ENCODE measurements at places on chromosomes 1 and 21.
A peak's percentile ranks its signal among the peaks of the same experiment; 100 is the strongest.

- no peak for DNase-seq
These were observed 23.8 kb downstream of the CD244 start for GRCh38 chr1:160838888-160839287.

DNA sequence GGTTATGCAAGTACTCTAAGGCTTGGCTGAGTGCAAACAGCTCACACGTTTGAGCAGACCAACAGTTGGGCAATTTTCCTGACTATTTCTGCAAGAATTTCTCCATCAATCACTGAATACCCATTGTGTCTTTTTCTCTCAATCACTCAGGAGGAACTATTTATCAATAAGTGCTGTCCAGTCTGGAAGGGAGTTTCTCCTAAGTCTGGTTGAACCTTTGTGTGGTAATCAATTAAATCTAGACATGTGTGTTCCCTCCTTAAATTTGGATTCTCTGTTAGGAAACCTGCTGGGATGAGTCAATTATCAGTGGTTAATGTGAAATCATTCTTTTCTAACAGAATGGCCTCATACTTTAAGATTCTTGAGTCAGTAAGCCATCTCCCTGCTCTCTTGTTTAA lies 6.8 kb upstream of the AADACL3 start:
- DNase-seq = no peak

DNA sequence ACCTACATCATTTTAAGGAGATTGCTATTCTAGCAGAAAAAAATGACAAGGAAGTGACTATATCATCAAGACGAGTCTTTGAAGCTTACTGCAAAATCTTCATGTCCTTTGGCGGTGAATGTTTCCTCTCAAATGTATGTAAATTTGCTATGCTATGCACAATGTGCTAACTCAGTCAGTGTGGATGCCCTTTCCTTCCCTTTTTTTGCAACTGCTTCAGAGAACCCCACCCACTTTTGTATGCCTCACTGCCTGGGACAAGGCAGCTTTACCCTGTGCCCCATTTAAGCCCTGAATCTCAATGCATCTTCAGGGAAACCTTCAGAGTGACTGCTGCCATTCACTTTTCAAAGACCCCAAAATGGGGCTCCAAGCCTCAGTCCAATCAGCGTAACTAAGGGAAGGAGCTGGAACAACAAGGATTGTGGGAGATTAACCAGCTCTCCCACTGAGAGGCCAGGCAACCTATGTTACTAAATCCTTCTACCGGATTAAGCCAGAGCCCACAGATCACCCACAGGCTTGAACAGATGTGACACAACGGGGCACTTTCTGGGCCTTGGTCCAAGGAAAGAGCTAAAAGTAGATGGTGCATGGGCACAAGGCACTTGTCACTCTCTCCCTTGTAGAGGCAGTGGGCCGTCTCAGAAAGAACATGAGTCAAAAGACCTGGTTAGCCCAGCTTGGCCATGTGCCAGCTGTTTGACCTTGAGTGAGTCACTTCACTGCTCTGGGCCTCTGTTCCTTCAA lies 154.4 kb downstream of the PLPP3 start:
- no peak for DNase-seq

GRCh38 chr21:34522284-34522683 lies 10.3 kb upstream of the KCNE1 start:
- no peak for DNase-seq

DNA sequence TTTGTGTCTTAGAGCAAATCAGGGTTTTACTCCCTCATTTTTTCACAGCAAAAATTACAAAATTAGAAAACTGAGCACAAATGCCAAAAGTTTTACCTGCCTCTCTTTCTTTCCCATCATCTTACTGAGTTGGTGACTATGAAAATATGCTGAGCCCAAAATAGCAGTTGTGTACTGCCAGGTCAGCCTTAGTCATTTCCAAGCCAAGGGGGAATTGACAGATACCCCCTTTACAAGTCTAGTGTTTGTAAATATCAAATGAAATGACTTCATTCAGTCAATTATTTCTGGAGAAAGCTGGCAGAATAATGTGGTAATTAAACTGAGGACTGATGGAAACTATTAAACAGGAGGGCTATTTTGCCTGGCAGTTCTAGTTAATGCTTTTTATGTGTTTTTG lies 11.4 kb upstream of the GORAB start:
- DNase-seq = no peak

- DNase-seq = no peak
These were observed 288.9 kb downstream of the LRRIQ3 start for GRCh38 chr1:73909043-73909562.

GRCh38 chr1:165898837-165899236 lies 71.4 kb downstream of the UCK2 start:
- no peak for DNase-seq

GRCh38 chr1:231407547-231408396 lies 14.3 kb downstream of the EGLN1 start:
- no peak for DNase-seq

- DNase-seq = no peak
These were observed 199.9 kb downstream of the PRDM2 start for GRCh38 chr1:13899856-13900255.

GRCh38 chr1:110612060-110612745 lies 6.0 kb upstream of the KCNA2 start:
- DNase-seq = no peak

DNA sequence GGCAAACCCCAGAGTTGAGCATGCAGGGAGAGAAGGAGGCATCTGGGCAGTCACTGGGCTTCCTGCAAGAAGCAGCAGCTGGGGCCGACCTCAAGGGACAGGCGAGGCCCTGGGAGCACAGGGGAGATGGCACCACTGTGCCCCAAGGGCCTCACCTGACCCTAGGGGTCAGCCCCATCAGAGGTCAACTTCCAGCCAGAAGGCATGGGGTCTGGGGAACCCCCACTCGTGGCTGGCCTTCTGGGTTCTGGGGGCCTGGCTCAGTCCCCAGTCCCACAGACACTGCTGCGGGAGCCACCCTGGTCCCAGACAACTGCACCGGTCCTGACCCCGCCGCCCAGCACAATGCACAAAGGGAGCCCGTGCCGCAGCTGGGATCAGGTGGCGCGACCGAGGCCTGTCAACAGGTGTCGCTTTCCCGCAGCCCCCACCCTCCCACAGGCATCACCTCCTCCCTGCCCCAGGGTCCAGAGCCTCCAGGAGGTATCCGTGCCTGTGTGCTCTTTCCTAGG lies 6.2 kb downstream of the WNT9A start:
- DNase-seq = no peak

GRCh38 chr1:155485945-155486344 lies 76.7 kb downstream of the ASH1L start:
- DNase-seq = no peak

DNA sequence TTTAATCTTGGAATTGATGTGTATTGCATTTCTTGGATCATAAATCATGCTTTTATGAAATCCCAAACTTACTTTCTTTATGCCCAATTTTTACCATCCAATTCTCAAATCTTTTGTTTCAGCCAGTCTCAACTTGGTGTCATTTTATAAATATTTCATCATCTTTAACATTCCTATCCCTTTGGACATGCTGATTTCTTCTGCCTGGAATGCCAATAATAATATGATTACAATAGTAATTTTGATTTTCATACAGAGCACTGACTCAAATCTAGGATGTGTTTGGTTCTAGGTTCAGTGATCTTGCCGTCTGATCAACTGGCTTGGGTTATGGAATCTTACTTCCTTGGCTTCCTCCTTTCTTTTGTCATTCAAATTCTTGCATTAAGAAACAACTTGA lies 12.8 kb downstream of the RRP15 start:
- no peak for DNase-seq

- DNase-seq = no peak
These were observed 37.5 kb downstream of the CAMTA1 start for GRCh38 chr1:6822530-6823359.

DNA sequence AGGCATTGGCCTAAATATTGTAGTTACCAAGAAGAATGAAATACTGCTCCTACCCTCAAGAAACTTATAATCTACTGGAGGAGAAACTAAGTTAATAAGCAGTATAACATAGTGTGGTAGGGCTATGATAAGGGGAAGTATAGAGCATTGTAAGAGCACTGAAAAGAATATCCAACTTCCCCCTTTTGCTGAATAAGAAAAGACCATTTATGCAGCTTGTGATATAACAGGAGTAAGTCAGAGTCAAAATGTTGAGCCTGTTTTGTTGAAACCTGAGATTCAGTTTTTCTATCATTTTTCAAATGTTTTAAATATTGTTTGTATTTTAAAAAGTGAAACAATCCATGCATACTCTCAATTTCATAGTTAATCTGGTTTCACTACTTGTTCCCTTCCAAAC lies 48.3 kb upstream of the FCRL4 start:
- no peak for DNase-seq

GRCh38 chr1:221174330-221174993 lies 295.2 kb downstream of the HLX start:
- DNase-seq = no peak

GRCh38 chr1:85118751-85119150 lies 70.5 kb upstream of the MCOLN3 start:
- DNase-seq = no peak

- DNase-seq = peak; percentile 43
These were observed 185.9 kb upstream of the EDN2 start for GRCh38 chr1:41670217-41670957.

GRCh38 chr1:23424293-23425192 lies at the start of gene TCEA3:
Gene TCEA3 (minus strand): TSS chr1:23424748. CDS start chr1:23424633, 115 bp downstream.
- DNase-seq = no peak

DNA sequence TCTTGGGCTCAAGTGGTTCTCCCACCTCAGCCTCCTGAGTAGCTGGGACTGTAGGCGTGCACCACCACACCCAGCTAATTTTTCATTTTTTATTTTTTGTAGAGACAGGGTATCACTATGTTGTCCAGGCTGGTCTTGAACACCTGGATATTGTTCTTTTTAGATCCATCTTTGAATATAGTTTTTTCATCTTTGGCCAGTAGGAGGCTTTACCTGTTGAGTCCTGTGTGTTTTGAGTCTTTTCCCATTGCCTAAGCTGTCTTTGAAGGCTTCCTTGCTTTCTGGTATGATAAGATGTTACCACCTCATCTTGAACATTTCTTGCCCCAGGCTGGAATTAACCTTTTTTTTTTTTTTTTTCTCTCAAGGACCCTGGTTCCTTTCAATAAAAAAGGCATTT lies 387.8 kb upstream of the RUNX1 start:
- no peak for DNase-seq

DNA sequence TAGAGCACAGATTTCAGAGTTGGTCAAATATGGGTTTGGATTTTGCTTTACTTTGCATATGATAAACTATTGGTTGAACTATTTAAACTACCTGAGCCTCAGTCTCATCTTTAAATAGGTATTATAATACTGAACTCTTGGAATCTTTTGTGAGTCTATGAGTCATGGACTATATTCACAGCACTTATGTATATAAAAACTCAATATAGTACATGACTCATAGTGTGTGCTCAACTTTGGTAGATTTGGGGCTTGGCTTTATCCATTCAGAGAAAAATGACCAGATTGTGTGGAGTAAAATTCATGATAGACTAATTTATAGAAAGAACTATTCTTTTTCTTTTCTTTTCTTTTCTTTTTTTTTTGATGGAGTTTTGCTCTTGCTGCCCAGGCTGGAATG lies 28.7 kb downstream of the FCRL3 start:
- DNase-seq = no peak

- no peak for DNase-seq
These were observed 31.5 kb downstream of the LPAR3 start for GRCh38 chr1:84861516-84861915.

DNA sequence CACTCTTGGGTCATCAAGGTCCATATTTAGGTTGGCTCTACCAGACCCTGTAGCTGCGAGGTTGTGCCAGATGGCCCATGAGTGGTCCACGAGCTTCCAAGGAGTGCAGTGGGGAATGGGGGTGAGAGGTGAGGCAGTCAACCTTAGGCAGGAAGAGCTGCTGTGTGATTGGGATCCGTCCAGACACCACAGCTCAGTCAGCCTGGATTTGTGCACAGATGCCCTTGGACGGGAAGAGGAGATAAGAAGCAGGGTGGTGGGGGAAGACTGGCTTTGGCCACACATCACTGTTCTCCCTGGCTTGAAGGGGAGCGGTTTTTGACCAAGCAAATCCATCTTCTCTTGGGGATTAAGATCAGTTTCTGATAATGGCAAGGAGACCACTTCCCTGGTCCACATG lies 130.6 kb downstream of the IGSF21 start:
- no peak for DNase-seq

GRCh38 chr1:199101139-199101538 lies 462.3 kb downstream of the PTPRC start:
- no peak for DNase-seq

DNA sequence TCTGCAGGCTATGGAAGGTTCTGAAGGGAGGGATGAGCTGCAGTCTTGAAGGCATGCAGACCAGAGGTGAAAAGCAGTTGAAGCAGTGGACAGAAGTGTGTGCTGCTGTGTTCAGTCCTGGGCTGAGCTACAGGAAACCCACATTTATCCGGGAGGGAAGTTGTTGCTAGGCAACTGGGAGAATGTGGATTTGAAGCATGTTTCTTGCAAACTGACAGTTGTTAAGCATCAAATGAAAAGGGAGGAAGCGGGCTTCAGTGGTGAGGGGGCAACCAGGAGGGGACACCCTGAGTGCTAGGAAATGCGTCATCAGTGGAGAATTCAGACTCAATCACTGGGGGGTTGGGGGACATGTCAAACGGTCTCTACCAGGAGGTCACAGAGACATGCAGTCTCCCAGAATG lies 28.7 kb downstream of the ABCA4 start:
- DNase-seq = no peak

GRCh38 chr1:4599951-4600481 lies 54.4 kb upstream of the AJAP1 start:
- no peak for DNase-seq

DNA sequence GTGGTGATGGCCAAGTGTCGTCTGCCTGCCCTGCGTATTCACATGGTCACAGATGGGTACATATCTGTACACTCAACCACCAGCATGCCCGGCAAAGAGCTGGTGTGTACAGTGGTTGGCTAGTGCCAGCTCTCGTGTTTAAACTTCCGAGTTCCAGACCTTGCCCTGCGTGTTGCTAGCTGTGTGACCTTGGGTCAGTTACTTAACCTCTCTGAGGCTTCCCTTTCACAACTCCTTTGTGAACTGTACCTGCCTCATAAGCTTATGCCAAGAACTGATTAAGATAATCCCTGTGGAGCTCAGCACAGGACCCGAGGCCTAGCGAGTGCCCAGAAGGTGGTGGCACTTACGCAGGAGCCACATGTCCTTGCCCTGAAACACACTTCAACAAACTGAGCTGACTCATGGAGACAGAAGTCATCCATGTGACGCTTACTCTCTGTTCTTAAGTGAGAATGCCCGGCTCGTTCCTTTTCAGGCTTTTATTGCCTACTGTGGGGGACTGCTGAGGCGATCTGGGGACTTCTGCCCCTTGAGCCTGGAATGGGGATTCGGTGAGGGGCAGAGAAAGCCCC lies 55.4 kb downstream of the ALPL start:
- no peak for DNase-seq

Data from stimulated activated CD4-positive, alpha-beta T cell treated with anti-CD3 and anti-CD28 coated beads, Interleukin-1b, Interleukin-23, amount 100 ng/mL, for 48 hours (primary cell).